ENCODE measurements at places on chromosomes 1 and 21.

GRCh38 chr1:197526736-197527371 lies 248.4 kb downstream of the DENND1B start:
- DNase-seq = no peak

DNA sequence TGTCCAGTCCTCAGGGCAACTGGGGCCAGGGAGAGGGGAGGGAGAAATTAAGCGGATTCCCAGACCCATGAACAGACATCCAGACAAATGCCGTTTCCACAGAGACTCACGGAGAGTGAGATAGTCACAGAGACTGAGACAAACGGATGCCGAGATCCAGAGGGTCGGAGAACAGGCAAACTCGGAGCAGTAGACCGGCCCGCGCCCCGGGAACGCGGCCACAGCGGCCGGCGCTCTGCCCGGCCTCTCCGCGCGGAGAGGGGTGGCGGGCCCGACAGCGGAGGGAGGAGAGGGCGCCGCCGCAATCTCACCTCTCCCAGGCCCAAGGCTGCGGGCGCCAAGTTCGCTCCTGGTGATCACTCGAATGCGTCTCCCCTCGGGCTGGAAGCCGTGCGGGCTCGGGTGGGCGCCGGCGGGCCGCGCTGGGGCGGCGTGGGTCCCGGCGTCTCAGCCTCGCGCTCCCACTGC lies 831 bp upstream of the FOXD2 start:
- DNase-seq = no peak

DNA sequence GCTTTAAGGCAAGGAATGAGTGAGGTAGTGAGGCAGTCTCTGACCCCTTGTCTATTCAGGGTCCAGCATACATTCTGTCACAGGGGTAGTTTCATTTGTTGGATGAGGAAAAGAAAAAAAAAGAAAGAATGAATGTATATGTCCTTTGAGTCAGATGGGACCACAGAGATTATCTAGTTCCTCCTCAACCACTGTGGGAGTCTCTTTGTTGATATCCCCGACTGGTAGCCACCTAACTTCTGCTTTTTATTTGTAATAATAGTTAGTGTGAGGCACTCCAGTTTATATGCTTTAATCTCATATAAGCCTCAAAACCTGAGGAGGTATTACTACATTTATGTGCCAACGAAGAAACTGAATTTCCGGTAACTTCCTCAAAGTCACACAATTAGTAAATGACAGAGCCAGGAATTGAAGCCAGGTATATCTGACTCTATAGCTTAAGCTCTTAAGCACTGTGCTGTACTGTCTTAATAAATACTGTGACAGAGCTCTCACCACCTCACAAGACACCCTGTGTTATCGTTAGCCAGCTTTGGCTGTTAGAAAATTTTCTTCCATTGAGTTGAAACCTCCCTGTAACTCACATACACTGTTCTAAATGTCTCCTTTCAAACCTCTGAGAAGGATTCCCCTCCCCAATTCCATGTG lies 82.2 kb downstream of the MDM4 start:
- no peak for DNase-seq

DNA sequence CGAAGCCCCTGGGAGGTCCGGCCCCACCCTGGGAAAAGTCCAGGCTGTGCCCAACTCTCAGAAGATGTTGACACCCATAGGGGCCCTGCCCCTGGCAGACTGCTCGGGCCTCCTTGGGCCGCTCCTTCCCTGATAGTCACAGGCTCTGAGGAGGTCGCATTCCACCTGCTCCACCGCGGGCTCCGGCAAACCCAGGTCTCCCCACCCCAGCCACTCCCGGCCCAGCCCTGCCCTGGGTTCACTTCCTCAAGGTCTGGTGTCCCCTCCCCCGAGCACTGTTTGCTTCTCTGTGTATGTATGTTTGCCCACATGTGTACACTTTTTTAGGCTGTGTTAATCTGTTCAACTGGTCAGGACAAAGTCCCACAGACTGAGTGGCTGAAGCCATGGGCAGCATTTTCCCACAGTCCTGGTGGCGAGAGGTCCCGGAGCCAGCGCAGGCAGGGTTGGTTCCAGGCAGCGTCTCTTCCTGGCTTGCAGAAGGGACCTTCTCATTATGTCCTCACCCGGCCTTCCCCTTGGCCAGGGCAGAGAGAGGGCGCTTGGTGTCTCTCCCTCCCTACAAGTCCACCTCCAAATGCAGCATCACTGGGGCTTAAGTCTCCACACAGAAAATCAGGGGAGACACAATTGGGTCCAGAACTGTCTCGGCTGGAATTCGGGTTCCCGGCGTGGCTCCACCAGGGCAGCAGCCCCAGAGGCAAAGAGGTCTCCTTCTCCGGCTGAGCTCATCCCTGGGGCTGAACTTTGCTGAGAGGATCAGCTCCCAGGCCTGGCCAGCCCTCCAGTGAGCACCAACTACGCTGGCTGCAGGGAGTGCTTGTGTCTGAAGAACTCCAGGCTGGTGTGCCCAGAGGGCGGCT lies 10.5 kb upstream of the PRXL2B start:
- peak; percentile 16 for DNase-seq

DNA sequence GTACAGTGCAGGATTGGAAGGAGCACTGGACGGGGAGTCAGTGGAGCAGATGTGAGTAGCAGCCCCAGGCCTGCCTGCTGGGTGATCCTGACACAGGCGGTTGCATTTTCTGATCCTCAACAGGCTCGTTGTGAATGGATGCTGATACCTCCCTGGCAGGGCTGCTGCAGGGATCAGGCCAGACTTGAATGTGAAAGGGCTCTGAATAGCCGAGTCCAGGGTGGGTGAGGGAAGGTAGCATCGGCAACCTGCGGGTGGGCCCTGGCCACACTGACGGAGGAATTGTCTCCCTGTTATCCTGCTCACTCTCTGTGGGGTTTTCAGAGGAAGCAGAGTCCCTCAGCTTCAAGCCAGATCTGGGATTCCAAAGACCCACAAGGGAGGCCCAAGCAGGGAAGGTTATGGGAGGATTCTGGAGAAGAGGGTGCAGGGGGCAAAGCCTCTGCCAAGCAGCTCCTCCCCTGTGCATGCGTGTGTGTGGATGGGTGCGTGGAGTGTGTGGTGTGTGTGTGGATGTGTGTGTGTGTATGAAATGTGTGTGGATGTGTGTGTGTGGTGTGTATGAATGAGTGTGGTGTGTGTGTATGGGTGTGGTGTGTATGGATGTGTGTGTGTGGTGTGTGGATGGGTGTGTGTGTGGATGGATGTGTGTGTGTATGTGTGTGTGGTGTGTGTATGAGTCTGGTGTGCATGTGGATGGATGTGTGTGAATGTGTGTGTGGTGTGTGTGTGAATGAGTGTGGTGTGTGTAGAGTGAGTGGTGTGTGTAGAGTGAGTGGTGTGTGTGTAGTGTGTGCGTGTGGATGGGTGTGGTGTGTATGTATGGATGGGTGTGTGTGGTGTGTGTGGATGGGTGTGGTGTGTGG lies 100.3 kb downstream of the UBIAD1 start:
- DNase-seq = no peak

DNA sequence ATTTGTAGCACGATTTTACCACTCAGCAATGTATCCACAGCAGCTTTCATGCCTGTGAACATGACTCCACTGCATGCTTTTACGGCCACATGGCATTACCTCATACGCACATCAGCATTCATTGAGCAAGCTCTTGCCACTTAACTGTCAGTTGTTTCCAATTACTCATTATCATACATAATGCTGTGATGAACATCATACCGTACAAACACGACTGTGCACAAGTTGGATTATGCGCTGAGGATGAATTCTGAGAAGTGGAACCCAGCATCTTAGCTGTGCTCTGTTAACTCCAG lies 9.6 kb downstream of the UMODL1 start:
- DNase-seq = no peak

- DNase-seq = no peak
Observed at GRCh38 chr1:216702170-216702569, 21.1 kb downstream of the ESRRG start.

- DNase-seq = no peak
Observed at GRCh38 chr1:3707298-3707938, 44.8 kb upstream of the CCDC27 start.
